ENCODE measurements at places on chromosomes 1 and 21.

- DNase-seq = peak; percentile 88
These were observed 12.9 kb upstream of the FYB2 start for GRCh38 chr1:56831871-56832693.

DNA sequence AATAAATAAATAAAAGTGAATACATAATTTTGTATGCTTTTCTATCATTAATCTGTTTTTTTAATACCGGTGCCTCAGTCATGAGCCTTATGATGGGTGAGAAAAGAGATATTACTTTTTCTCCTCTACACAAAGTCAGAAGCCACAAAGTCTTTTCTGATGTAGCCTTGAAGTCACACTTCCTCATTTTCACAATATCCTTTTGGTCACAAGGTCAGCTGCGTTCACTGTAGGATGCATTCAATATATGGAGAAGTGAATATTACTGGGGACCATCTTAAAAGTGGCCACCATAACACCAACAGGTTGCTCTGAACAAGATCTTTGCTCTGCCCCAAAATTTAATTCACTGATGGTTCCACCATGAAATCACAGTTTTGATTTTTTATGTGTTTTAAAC, 83.3 kb upstream of the TNR start:
- DNase-seq = no peak

DNA sequence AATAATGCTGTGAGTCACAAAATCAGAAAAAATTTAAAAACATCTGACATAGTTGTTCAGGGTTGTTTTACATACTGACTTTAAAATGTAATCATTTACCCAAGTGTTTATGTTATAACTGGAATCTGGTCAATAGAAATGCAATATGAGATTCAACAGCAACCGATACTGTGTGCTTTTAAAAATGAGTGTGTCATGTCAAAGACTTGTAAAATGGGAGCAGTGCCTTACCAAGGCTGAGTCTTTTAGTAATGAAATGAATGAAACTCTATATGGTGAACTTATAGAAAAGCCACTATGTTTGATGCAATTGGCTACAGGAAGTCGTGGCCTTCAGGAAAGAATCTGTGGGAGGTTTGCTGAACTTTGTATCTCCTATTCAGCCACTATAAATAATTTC, 570.2 kb downstream of the DPYD start:
- DNase-seq = no peak

GRCh38 chr1:233584376-233584775, 29.5 kb upstream of the KCNK1 start:
- DNase-seq = no peak

- no peak for DNase-seq
These were observed 703 bp downstream of the PUM1 start for GRCh38 chr1:31064718-31065309.

DNA sequence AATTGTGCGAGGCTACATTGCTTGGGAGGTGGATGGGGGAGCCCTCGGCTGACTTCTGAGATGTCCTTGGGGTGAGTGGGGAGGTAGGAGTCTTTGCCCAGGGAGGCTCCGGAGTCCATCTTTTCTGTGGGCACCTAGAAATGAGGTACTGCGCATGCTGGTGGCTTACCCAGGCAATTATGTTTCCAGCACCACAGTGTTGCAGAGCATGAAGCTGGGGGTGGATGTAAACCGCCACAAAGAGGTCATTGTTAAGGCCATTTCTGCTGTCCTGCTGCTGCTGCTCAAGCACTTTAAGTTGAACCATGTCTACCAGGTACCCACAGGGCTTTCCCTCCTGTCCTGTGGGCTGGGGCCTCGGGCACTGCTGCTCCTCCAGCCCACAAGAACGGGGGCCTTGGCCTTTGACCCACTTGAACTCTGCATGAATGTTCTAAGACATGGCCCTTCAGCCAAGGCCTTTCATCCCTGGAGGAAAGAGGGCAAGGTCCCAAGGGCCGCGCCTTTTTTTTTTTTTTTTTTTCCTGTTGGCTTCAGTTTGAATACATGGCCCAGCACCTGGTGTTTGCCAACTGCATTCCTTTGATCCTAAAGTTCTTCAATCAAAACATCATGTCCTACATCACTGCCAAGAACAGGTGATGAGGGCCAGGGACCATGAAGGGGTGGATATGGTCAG, 14.6 kb downstream of the STRIP1 start:
- DNase-seq = no peak

- peak; percentile 22 for DNase-seq
These were observed 63.7 kb upstream of the WNT4 start for GRCh38 chr1:22206551-22207125.

DNA sequence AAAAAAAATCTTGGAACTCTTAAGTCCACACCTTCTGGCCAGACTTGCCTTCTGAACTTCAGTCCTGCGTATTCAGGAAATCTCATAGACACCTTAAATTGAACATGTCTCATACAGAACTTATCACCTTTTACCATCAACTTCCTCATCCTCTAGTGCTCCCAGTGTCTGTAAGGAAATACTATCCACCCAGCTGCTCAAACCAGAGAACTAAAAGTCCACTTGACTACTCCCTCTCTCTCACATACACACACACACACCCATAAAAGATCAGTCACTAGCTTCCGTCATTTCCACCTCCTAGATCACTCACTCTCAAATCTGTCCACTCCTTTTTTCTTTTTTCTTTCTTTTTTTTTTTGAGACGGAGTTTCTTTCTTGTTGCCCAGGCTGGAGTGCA, 10.9 kb upstream of the CAP1 start:
- no peak for DNase-seq

GRCh38 chr21:33025106-33025488, 638 bp upstream of the OLIG2 start:
- no peak for DNase-seq

- DNase-seq = peak; percentile 13
These were observed 1.2 kb upstream of the ATP13A2 start for GRCh38 chr1:17012775-17013490.

- DNase-seq = no peak
These were observed 2.6 kb upstream of the CCDC28B start for GRCh38 chr1:32197837-32198236.

- DNase-seq = no peak
These were observed 276.1 kb downstream of the RPS6KC1 start for GRCh38 chr1:213327017-213327667.

- no peak for DNase-seq
These were observed 32.6 kb upstream of the HTR1D start for GRCh38 chr1:23249787-23250454.

GRCh38 chr1:197336571-197336970, 68.5 kb downstream of the CRB1 start:
- no peak for DNase-seq

DNA sequence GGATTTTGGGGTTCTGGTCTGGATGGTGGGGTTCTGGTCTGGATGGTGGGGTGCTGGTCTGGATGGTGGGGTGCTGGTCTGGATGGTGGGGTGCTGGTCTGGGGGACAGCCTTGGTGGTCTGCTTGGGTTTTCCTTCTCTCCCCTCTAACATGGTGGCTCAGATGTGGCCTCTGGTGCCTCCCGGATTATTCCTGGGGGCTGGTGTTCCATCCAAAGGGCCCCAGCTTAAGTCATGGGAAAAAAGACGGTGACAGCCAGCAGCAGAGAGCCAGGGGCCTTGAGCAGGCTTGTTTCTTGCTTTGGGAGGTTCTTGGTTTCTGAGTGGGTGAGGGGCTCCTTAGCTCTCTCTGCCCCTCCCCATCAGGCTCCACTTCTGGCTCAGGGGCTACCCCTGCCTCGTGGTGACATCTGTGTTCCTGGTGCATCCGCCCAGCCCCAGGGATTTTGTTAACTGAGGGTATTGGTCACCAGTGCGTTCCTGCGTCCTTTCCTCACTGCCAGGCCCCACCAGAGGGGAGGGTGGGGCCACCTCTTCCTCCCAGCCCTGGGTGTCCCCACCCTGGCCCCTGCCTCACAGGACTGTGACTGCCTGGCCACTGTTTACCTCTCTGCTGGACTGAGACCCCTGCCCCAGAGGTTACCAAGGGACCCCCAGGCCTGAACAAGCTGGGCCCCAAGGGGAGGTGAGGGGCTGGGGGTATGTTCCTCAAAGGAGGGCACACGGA, 43.2 kb upstream of the ACTRT2 start:
- DNase-seq = no peak

DNA sequence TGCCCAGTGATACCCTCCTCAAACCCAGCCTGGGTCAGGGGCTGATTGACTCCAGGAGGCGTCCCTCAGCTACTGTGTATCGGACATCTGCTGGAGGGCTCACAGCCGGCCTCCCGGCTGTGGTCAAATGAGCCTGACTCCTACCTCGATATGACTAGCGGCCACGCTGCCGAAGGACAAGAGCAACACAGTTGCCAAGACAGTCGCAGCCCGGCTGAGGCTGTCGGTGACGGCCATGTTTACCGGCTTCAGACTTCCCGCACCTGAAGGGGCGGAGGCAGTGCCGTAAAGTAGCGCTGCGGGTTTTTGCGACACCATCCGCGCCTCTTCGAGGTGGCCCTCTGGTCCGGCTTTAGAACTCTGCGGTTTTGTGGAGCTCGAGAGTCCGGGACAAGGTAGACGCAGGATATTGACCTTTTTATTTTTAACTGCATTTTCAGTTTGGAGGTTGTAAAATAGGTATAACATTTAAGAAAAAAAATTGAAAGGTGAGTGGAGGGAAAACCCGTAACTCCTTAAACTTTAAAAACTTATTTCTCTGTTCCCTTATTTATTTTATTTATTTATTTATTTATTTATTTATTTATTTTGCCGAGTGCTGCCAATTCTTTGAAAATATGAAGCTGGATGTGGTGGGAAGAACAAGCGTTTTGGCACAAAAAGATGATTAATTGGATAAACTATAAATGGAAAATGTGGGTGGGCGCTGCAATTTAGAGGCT, at the start of gene PIGK:
PIGK (minus strand) TSS at position 265 of the 722 bp plus-strand sequence; CDS start at position 237, 28 bp downstream.
- peak; percentile 95 for DNase-seq

DNA sequence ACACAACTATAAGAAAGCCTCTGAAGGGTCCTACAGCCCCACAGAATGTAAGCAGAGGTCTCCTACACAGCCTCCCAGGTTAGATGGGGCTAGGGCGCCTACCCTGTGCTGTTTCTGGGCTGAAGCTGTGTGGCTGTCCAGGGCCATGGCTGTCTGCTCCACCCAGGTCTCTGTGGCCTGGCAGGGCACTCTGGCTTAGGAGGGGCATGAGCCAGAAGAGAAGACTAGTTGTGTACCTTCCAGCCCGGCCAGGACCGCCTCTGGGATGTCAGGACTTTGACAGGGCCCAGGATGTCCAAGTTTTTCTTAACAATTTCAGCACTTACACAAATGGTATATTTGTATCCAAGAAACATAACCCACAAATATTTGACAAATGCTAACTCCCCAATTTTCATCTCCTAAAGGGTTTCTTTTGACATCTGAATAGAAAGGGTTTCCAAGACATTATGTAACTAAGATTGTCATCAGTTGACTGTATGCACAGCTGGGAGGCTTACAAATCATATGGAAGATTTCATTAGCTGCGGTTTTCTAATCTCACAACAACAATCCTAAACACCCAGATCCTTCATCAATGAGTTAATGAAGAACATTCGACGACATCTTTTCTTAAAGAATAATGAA, 80.5 kb downstream of the HSF2BP start:
- DNase-seq = no peak

DNA sequence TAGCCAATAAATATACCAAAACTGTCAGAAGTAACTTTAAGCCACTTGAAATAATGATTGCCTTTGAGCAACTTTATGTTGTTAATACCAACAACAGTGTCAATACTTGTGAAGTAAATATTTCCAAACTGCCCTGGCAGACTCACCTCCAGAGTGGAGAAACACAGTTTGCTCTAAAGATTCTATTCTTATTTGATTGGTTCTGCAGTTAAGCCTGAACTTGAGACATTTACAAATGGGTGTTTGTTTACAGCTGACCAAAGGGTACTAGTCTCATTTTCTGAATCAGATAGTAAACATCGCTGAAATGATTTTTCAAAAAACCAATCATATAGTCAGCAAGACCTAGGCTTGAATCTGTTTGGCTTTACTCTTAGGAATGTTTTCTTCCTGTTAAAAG, 1.3 kb upstream of the MYOC start:
- no peak for DNase-seq

DNA sequence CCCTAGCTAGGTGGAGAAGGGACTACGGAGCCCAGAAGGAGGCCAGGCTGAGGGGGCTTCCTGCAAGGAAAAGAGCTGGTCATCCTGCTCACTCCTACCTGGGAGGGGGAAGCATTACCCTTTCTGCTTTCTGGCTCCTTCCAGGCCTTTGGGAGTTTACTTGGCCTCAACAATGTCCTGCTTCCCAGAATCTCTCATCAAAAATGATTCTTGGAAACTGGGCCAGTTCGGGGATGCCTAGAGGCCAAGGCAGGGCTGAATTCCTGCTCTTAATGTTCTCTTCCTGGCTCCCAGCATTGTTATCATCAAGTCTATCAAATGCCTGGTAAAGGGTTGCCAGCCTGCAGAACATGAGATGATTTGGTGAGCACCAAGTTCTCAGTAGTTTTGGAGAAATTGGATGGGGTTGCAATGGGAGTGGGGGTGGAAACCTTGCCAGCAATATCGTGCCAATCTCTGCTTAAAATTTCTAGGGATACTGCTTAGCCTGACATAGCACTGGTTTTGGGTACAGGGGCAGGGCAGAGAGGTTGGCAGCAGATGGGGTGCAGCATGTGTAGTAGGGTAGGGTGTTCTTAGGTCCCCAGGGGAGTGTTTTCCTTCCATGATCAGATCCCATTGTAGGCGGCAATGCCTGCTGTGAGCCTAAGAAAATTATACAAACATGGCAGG, 7.7 kb upstream of the PAFAH2 start:
- DNase-seq = no peak

GRCh38 chr1:78497201-78497600, 6.4 kb downstream of the PTGFR start:
- DNase-seq = no peak

GRCh38 chr1:172154551-172154950, 265.9 kb upstream of the C1orf105 start:
- no peak for DNase-seq

DNA sequence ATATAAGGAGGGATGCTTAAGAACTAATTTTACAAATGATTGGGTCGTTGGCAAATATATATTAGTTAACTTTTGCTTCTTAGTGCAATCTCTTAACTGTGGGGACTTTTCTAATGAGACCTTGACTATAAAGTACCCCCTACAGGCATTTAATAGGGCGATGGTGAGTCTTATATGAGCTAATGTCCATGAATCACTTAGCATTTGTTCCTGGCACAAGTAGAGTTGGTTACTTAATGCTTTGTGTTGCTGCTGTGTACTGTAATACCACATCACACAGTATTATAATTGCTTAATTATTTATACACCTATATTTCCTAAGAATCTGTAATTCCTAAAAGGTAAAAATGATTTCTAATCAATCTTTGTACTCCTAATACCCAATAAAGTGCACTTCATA, 25.3 kb upstream of the TMCO1 start:
- no peak for DNase-seq

GRCh38 chr1:201430776-201431175, 9.2 kb upstream of the TNNI1 start:
- DNase-seq = no peak

GRCh38 chr1:159915571-159916241, 9.6 kb downstream of the TAGLN2 start:
- DNase-seq = no peak

DNA sequence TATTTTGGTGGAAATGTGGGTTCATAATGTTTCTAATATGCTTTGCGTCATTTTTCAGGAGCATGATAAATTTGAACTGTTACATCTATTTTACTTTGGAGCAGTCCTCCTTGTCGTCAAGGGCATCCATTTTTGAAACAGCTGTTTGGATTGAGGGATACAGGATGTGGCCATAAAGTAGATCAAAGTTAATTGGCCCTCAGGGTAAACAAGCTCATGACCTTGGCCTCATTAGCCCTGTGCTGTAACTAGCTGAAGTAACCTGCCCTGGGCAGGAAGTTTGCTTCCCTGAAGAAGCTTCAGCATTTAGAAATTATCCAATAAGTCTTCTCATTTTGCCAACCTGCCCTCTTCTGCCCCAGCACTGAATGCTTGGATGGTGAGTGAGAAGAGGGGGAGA, 24.8 kb upstream of the RGL1 start:
- no peak for DNase-seq

Data from kidney (tissue), 22 donors.